Activated CD8-positive, alpha-beta memory T cell treated with anti-CD3 and anti-CD28 coated beads for 1 hour (primary cell): ENCODE measurements at places on chromosomes 7 and 10.

- DNase-seq = no peak
Observed at GRCh38 chr7:22316914-22317313, 40.0 kb downstream of the RAPGEF5 start.

GRCh38 chr10:76298329-76298728 lies 866.9 kb downstream of the LRMDA start:
- DNase-seq = no peak

- DNase-seq = no peak
Observed at GRCh38 chr10:110546499-110547110, 20.9 kb upstream of the SMC3 start.

DNA sequence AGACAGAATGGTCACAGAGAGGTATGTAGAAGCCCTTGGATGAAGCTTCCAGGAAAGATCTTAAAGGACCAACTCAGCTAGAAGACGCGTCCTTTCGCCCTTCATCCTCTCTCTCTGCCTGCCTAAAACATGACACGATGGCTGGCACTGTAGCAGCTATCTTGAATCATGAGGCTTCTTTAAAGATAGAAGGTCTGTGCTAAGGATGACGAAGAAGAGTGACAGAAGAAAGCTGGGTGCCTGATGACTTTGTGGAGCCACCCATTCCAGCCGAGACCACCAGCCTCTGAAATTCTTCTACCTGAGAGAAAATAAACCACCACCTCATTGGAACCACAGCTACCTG lies 25.5 kb downstream of the WDR86 start:
- DNase-seq = no peak

DNA sequence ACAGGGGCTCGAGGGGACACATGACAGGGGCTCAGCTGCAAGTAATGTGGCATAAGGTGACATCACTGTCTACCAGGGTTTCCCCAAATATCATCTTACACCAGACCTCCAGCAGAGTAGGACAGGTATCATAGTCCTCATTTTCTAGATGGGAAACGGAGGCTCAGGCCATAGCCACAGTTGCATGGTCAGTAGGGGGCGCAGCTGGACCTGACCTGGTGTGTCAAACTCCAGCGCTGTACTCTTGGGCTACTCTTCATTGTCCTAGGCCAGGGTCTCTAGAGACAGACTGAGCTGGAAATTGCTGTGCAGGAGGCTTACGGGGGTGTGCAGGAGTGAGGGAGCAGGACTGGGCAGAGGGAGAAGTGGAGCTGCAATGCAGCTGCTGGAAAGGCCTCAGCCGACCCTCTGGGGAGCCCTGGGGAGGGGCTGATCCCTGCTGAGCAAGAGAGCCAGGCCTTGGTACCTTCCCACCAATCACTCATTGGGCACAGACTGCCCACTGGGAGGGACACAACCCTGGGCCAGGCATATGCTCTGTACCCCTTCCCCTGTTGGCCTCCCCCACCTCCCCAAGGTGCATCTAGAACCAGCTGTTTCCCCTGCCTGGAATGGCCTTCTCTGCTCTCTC lies 89.9 kb downstream of the CDH23 start:
- no peak for DNase-seq

GRCh38 chr10:65931291-65932070 lies 994.4 kb upstream of the LRRTM3 start:
- DNase-seq = no peak

GRCh38 chr10:15744217-15744865 lies 24.6 kb upstream of the ITGA8 start:
- no peak for DNase-seq

GRCh38 chr7:121456785-121457359 lies 60.8 kb upstream of the FAM3C start:
- no peak for DNase-seq

- no peak for DNase-seq
Observed at GRCh38 chr7:151963895-151964870, 7.9 kb downstream of the GALNTL5 start.
